ENCODE measurements at places on chromosomes 7 and 10.

DNA sequence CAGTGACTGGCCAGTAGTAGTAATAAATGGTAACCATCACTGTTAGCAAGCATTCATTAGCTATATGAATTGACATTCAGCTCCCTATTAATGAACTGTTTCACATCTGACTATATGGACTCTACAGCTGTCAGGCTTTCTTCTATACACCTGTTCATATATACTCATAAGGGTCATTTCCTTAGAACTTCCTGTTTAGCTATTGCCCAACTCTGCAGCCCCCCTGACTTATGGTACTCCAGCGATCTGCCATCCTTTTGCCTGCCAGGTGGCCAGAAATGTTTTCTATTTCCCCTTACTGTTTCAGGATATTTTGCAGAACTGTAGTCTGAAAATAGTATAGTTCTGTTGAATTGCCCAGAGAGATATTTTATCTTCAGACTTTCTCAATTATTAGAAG is 56.6 kb downstream of the TASOR2 start:
- DNase-seq, result no peak

DNA sequence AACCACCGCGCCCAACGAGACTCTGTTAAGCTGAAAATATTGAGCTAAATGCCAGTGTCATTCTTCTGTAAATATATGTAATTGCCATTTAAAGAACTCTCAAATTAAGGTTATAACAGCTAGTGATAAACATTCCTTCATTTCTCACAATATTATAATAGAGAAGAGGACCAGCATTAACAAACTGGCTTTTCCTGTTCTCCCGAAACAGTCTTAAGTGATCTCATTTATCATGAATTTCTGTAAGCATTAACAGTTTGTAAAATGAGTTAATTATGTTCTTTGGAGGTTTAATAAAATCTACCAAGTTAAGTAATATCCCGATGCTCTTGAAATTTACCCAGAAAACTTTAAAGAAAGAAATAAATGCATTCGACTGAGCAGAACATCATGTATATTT is 352.8 kb downstream of the KCNMA1 start:
- no peak for DNase-seq

- no peak for DNase-seq
These were observed 62.1 kb upstream of the PRSS58 start for GRCh38 chr7:142319970-142320369.

DNA sequence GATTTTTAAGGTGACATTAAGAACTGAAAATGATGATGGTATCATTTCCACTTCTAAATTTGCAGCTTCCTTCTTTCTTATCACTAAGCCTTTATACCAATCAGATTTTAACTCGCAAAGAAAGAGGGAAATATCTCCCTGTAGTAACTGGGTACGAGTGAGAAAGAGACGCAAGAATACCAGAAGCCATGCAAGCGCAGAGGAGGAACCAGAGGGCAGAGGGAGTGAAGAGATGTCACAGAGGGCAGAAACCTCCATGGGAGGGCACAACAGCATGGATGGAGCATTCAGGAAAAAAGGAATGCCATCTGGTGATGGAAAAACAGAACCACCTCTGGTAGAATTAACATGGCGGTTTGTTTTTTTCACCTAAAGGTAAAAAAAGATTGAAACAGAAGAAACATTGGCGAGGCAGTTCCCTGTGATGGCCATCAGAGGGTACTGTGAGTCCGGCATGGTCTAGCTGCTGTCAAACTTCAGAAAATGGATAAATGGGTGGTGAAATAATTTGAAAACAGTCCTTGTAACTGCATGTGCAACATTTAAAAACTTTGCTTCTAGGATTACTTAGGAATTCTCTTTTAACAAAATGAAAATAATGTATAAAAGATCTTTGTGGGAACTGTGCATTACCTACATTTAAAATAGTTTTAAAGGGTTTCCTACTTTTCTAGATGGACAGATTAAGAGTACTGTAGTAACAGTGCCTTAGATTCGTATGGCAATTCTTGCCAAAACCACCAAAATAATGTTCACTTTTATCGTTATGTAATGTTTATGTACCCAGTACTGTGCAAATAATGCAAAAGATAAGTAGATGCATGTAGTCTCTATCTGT is 91.8 kb downstream of the ARHGAP12 start:
- DNase-seq, result no peak

- DNase-seq, result no peak
These were observed 26.0 kb upstream of the JMJD1C start for GRCh38 chr10:63491588-63492316.

- no peak for DNase-seq
These were observed 96.9 kb upstream of the NEBL start for GRCh38 chr10:20993830-20994527.

- DNase-seq, result no peak
These were observed 126.8 kb downstream of the MAD1L1 start for GRCh38 chr7:2105917-2106316.

DNA sequence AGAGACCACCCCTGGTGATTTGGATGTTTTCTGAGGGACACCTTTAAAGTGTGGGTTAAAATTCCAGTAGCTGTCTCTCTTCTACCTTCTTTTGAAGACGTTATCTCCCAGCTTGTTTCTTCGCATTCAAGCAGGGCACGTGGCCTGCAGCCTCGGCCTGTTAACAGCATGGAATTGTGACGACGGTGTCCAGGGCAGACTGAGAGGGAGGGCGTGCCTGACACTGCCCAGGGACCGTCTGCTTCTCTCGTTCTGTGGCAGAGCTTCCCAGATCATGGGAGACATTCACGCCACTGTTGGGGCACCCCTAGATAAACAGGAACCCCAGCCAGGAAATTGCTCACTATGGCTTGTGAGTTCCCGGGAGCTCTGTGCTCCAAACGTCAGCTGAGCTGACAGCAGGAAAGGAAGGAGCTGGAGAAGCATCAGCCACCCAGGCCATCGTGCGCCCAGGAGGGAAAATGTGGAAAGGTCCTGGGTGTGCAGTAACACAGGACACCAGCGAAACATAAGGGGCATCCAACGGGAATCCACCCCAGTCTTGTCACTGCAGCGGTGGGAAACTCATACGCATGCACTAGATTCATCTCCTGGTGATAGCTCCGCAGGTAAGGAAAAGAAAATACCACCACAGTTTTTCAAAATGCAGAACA is 41.1 kb upstream of the RBM33 start:
- DNase-seq, result no peak

DNA sequence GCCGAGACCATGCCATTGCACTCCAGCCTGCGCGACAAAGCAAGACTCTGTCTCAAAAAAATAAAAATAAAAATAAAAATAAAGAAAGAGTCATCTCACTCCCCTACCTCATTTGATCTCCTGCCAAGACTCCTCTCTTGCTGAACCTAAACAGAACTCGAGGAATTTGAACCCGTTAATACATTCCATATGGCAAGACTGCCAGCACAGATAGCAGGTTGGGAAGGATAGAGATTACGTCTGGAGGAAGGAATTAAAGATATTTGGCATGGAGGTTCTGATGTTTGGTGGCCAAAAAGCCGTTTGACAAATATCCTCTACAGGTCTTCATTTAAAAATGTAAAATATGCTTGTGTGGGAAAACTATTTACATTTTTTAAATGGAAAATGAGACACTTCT is 549.6 kb downstream of the HTR7 start:
- DNase-seq, result peak; percentile 81

GRCh38 chr10:110643653-110644597 is at the start of gene RBM20:
TSS of gene RBM20 (plus strand) at chr10:110644336. CDS start at chr10:110644455, 119 bp downstream.
- no peak for DNase-seq

DNA sequence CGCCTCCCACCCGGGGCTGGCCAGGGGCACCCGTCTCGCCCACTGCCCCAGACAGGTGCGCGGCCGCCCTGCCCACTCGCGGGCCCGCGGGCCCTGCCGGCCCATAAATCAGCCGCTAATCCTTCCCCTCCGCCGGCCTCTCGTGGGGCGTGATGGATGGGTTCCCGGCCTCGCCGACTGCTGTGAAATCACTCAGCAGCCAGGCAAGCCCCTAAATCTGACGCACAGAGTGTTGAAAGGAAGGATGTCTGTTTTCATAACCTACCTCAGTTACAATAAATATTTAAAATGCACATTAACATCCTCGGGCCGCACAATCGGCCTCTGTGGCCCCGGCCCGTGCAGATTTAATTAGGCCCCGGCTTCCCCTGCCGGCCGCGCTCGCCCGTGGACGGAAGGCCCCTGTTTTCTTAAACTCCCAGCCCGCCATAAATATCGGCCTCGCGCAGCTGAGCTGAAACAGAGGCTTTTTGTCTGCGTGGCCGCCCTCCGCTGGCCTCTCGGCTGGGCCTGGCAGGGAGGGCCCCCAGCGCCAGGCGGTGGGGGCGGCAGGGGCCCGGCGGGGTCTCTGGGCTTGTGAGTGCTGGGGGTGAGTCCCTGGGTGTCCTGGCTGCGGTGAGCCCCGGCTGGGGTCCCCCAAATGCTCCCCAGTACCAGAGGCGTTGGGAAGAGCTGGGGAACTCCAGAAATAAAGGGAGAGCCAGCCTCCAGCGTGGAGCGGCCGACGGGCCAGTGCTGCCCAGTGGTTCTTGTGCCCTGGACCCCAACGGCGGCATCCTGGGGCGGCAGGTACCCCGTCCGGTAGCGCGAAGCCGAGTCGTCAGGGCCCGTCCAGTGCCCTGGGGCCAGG is 90.7 kb downstream of the UNCX start:
- DNase-seq, result no peak

DNA sequence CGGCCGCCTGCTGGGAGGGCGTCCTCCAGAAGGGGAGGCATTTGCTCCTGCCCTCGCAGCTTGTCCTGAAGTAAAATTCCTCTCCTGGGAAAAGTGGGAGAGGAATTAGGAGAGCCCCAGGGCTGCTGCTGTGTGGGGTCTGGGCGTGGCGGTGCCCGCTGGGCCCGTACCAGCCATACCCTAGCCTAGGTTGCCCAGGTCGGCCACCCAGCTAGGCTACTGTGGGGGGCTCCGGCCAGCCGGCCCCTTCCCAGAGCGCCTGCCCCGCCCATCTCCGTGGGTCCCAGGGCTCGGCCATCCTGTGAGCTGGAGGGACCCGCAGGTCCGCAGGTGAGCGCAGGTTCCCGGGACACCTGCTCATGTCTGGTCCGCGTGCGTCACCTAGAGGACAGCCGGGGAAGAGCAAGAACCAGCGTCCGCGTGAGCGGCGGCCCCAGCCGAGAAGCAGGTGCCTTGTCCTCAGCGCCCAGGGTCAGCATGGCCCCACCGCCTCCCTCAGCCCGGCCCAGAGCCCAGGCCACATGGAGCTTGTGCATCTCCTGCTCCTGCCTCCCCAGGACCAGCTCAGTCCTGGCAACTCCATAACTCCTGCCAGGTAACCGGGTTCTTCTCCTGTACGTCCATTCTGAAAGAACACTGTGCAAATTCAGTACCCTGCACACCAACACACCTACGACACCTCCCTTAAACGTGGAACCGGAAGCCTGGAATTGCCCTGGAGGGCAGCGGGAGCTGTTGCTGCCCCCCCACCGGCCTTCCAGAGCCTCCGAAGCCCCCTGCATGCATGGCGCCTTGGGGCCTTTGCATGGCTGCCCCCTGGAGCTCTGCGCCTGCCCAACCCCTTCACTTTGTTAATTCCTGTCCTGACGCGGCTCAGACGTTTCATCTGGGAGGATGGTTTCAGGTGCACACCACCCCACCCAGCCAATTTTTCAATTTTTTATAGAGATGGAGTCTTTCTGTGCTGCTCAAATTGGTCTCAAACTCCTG is 22.8 kb upstream of the FOXL3 start:
- DNase-seq, result no peak

- DNase-seq, result no peak
These were observed 418.6 kb upstream of the ZMIZ1 start for GRCh38 chr10:78650122-78650521.

DNA sequence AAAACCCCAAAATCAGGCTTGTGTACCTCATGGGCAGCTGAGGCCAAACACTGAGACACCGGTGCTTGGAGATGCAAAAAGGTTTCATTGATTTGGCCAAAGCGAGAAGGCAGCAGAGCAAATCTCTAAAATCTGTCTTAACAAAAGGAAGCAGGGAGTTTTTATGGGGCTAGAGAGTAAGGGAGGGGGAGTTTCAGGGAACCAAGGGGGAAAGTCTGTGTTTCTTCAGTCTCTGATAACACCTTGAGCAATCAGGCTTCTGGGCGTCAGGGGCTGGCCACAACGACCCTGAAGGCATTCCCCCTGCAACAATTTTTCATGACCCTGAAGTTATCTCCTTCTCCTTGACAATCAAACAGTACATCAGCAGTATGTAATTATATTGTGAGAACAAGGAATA is 2.7 kb upstream of the ZNF786 start:
- DNase-seq, result no peak

DNA sequence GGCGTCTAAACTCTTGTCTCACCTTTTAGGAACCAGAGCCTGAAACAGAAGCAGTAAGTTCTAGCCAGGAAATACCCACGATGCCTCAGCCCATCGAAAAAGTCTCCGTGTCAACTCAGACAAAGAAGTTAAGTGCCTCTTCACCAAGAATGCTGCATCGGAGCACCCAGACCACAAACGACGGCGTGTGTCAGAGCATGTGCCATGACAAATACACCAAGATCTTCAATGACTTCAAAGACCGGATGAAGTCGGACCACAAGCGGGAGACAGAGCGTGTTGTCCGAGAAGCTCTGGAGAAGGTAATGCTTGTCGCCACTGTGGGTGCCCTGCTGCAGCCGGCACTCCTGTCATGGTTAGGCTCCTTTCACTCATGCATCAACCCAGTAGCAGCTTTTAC is 113.1 kb downstream of the ZMYND11 start:
- DNase-seq, result no peak

DNA sequence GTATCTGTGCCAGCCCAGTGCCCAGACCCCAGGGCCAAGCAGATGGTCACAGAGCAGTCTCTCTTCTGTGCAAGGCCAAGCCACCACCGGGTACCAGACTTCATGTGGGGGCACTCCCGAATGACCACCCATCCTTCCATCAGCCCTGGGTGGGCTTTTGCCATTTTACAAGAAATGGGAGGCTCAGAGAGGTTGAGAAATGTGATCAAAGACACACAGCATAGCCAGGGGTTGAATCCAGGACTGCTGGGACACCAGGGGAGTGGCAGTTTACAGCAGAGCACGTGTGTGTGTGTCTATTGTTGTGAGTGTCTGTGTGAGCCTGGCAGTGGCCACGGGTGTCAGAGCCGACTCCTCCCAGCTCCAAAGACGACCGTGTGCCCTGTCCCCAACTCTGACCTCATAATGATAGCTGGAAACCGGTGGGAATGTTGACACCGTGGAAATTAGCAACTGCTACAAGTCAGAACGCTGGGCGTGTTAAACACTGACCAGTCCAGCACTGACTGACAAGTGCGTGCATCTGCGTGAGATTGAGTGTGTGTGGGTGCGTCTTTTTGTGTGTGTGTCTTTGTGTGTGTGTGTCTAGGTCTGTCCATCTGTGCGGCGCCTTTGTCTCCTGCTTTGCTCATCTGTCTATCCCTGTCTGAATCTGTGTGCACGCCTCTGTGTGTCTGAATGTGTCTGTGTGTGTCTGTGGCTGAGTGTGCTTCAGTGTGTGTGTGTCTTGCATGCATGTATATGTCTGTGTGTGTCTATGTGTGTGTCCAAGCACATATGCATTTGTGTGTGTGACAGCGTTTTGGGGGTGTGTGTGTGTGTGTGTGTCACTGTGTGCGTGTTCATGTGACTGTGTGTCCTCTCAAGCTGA is 17.2 kb upstream of the SLC29A4 start:
- no peak for DNase-seq

GRCh38 chr7:101792051-101792681 is 25.3 kb upstream of the CUX1 start:
- DNase-seq, result no peak

- DNase-seq, result no peak
These were observed 8.4 kb downstream of the RARRES2 start for GRCh38 chr7:150332852-150333635.

Measured in HFF-Myc (cell line).